Right hindlimb (tissue), 1 donor: ENCODE measurements at places on chromosomes 1 and 21.

DNA sequence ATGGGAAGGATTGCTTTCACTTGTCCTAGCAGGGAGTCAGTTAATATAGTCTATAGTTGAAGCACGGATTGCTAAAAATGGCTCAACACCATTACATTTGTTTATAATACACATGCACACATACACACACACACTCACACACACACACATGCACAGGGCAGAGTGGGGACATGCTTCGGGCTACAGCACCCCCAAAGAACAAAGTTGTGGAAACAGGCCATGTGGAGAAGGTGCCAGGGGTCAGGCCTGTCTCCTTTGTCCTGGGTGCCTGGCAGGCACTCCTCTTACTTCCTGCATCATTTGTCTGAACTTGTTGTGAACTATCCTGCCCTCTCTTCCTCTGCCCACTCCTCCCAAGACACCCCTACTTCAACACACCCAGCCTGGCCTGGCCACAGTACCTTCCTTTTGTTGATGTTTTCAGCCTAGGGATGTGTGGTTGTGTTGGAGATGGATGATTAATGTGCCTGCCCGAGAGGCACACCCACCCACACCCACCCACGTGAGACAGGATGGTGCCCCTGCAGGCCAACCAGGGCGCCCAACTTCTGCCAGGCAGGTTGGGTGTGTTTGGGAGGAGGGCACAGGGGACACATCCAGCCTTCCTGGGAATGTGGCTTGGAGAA, 17.5 kb downstream of the RASSF5 start:
- no peak for DNase-seq

- no peak for DNase-seq
These were observed 20.5 kb upstream of the ARTN start for GRCh38 chr1:43913051-43913501.

- no peak for DNase-seq
These were observed 292.0 kb downstream of the VAV3 start for GRCh38 chr1:107673006-107673405.

DNA sequence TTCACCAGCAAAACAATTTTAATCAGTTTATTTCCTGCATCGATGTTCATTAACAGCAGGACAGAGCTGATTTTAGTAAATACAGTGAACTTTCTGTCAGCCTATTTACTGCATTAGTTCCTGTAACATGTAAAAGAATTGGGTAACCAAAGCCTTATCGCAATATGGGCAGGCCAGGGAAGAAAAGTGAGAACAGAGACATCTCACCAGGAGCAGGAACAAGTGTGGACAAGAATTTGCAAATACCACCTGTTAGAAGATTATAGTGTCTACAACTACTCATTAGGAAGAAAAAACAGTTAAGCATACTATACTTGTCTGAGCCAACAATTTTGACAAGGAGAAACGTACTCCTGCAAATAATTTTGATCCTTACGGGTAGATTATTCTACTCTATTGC, 1293.9 kb downstream of the PLA2G4A start:
- no peak for DNase-seq

- DNase-seq, result no peak
These were observed 40.1 kb downstream of the MAST2 start for GRCh38 chr1:45843474-45843905.

DNA sequence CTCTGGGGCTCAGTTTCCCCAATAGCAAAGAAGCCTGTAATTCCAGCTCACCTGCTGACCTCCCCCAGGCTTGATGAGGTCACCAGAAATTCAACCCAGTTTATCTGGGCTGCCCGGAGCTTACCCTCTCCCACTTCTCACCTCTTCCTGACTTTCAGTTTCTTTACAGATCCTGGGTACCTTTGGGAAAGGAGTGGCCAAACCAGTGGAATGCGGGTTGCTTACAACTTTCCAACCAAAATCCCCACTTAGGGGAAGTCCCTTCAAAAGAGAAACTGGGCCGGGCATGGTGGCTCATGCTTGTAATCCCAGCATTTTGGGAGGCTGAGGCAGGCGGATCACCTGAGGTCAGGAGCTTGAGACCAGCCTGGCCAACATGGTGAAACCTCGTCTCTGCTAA, 5.9 kb upstream of the MARCKSL1 start:
- DNase-seq, result no peak

GRCh38 chr1:243335292-243335691, 79.5 kb downstream of the SDCCAG8 start:
- DNase-seq, result no peak

GRCh38 chr1:205505791-205506190, 1.3 kb downstream of the CDK18 start:
- DNase-seq, result no peak
